Stimulated activated naive CD8-positive, alpha-beta T cell treated with anti-CD3 and anti-CD28 coated beads, Interleukin-15, amount 100 ng/mL, for 72 hours (primary cell): ENCODE measurements at places on chromosomes 7 and 10.

- DNase-seq = no peak
Measured at GRCh38 chr7:45881759-45882464, 6.4 kb upstream of the IGFBP1 start.

DNA sequence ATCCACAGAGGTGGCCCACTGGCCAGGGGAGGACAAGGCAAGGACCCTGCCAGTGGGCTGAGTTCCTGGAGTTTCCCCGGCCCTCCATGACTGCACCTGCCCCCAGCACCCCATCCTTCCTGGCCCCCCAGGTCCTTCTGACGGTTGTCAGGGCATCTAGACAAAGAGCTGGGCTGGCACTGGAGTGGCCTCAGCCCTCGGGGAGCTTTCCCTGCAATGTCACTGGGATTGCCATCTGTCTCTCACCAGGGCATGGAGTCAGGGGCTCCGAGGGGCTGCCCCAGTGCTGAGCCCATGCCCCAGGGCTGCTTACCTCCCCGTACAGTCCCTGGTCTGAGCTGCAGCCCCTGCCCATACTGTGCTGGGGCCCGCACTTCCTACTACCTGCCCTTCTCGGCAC lies 446.5 kb upstream of the MKI67 start:
- DNase-seq = no peak

DNA sequence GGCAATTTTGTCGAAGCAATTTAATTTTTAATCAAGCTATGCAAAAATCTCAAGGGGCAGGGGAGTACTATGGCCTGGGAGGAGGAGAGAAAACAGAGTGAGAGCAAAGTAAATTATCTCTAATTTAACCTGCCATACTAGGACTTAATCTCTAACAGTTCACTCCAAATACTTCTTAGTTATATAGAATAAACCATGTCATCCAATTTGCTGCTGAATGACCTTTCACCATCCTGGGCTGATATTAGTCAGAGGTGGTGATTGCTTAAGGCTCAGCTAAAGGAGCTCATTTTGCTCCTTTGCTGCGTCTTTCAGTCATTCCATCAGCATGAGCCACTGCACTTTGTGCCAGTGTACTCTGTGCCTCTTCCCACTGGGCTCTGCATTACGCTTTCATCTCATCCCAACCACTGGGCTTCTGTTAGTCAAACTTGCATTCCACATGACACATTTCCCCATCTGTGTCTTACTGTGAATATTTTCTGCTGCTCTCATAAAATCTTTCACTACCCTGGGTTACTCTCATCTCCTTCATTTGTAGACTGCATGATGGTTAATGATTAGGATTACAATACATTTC lies 84.3 kb downstream of the CD36 start:
- DNase-seq = no peak

- no peak for DNase-seq
Measured at GRCh38 chr7:142611566-142612236, 137.6 kb upstream of the PRSS1 start.

DNA sequence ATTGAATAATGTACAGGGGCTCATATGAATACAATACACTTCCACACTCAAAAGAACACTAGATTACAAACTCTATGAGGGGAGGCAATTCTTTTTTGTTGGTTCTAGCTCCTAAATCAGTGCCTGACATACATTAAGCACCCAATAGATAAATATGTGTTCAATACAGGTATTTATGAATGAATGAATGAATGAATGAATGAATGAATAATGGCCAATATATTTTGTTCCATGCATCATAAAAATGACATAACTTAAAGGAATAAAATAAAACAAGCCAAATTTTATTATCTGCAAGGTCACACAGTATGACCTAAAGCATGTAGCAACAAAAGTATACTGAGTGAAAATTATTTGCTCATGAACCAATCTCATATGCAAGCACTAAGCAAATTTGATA lies 168.9 kb downstream of the CACNA2D1 start:
- no peak for DNase-seq

GRCh38 chr7:135232720-135233119 lies 918 bp upstream of the STRA8 start:
- no peak for DNase-seq

DNA sequence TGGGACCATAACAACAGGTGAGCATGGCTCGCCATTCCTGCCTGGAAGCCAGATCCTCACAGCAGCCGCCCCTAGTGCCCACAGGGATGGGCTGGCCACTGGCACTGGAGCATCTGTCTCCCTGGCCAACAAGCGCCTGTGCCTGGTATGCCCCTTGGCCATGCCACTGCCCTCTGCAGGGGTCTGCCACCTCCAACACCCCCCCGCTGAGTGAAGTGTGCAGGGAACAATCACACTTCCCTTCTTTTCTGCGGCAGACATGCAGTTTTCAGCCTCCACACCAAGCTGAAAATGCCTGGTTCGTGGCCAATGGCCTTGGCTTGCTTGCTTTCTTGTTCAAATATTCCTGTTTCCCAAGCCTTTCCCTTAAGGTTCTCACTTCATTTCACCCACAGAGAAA lies 50.7 kb downstream of the HSPA12A start:
- DNase-seq = no peak

DNA sequence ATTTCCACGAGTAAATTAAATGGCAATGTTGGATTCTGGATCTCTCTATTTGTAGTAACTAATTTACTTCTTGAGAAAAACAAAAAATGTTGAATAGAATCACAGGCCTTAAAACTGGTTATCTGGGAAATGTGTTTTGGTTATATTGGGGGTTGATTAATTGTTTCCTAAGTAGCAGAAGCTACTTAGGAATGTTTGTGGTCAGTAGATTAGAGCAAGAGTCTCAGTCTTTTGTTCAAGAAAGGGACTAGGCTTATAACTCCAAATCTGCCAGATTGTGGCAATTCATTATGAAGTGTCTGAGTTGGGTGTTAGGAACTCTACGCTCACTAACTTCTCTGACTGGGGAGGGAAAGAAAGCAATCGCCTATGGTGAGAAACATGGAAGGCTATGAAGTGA lies 244.3 kb upstream of the PHYHIPL start:
- no peak for DNase-seq

GRCh38 chr7:70241536-70242175 lies 643.4 kb downstream of the AUTS2 start:
- DNase-seq = no peak

DNA sequence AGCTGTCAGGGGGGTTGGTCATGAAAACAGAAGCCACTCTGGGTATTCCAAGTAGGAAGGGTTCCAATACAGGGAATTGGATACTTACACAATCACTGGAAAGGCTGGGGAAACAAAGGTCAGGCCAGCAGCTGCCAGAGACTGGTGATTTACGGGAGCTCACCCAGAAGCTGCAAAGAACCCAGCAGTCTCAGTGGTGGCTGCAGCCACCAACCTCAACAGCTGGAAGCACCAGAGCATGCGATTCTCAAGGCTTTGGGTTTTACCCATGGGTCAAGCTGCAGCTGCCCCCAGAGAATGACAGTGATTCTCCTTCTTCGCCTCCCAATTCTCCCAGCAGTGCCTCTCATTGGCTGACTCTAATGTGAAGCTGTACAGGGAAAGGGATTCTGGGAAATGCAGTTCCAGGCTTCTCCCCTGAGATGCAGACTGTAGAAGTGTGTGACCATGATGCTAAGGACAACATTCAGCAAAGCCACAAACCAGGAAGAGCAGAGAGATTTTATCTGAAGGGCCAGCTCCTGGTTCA lies 107.2 kb upstream of the TCF7L2 start:
- no peak for DNase-seq

GRCh38 chr10:70445718-70446657 lies 4.5 kb upstream of the NODAL start:
- no peak for DNase-seq

- DNase-seq = no peak
Measured at GRCh38 chr7:157905651-157906461, 569.1 kb downstream of the DNAJB6 start.

DNA sequence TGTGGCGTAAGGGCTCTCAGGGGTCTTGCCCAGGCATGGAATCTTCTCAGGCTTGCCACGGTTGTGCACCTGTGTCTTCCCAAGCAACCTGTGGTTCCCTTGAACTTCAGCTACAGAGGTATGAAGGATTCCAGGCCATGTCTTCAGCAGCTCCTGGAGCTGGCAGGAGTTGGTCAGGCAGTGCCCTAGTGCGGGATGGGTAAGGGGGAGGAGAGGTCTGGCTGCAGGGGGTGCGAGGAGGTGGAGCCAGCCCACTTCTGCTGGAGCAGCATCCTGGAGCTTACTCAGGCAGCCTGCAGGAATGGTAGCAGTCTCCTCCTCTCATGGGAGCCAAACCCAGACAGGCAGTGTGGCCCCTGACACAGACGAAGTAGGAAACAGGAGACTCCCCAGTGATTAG lies 3.8 kb upstream of the TRIL start:
- DNase-seq = no peak

DNA sequence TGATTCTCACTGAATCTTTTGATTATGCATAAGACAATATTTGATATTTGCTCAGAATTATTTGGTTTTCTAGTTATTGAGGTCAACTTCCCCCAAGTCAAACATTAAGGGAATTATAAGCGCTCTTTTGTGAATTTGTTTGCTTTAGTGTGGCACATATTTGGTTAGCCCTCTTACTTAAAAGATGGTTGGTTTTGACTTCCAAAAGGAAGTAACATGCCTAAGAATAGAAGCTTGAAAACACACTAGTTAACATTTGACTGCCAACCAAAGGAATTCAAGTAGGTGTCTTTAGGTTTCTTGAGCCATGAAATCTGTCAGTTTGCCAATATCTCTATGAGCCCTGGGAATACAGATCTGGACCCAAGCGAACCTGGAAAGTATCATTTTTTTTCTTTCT lies 24.9 kb downstream of the STEAP4 start:
- no peak for DNase-seq

- no peak for DNase-seq
Measured at GRCh38 chr7:119720541-119720940, 552.4 kb upstream of the KCND2 start.

GRCh38 chr10:106499448-106499847 lies 665.1 kb downstream of the SORCS1 start:
- DNase-seq = no peak

- no peak for DNase-seq
Measured at GRCh38 chr7:110941385-110941784, 149.5 kb upstream of the LRRN3 start.
